ENCODE measurements at places on chromosomes 2 and 18.

GRCh38 chr2:95294579-95295250 lies 2.4 kb upstream of the KCNIP3 start:
- DNase-seq = no peak

DNA sequence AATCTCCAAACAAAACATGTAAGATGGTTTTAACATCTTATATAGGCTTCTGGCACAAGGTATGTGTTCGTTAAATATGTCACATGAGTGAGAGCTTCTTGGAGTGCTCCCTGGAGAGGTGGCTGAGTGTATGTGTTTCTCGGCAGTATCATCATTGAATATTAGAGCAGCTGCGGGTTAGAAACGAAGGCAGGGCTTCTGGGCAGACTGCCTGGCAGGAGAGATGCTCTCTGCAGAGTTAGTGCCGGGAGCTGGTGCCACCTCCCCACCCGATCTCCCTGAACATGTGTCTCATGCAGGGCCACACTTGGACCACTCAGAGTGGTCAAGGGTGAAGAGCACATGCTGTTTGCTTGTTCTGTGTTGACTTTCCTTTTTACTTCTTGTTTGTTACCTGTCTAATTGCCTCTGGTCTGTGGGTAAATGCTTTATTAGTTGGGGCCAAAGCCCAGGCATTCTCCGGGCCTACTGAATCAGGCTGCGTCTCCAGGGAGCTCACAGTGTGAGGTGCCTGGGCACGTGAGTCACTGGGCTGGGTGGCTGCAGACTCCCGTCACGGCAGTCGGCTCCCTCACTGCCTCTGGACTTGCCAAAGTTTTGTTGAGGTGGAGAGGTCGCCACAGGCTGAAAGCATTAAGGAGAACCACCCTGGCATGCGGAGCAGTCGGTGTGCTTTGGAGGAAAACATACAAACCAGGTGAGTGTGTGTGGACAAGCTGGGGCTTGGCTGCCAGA lies 246.6 kb downstream of the FHOD3 start:
- DNase-seq = no peak

DNA sequence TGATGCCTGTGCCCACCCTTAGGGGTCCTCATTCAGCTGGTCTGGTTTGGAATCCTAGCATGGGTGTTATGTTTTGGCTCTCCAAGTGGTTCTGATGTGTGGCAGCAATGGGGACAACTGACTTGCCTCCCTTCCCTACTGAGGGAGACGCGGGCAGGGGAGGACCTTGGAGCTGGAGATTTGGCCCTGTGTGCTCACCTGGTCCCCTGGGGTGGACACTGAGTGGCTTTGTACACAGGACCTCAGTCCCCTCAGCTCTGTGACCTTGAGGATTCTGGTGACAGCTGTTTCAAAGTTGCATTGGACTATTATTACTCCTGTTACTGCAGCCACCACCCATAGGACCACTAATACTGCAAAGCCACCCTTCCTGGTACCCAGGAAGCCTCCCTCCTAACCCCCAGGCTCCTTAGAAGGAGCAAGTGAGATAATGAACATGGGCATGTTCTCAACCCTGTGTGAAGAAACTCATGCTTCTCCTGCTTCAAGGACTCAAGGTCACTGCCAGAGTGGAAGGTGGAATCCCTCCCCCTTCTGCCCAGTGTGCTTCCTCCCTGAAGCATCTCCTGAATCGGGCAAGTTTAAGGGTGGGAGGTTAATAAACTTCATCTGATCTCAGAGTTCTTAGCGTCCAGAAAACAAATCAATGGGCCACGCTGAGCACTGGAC lies 26.5 kb downstream of the TMEM182 start:
- no peak for DNase-seq

DNA sequence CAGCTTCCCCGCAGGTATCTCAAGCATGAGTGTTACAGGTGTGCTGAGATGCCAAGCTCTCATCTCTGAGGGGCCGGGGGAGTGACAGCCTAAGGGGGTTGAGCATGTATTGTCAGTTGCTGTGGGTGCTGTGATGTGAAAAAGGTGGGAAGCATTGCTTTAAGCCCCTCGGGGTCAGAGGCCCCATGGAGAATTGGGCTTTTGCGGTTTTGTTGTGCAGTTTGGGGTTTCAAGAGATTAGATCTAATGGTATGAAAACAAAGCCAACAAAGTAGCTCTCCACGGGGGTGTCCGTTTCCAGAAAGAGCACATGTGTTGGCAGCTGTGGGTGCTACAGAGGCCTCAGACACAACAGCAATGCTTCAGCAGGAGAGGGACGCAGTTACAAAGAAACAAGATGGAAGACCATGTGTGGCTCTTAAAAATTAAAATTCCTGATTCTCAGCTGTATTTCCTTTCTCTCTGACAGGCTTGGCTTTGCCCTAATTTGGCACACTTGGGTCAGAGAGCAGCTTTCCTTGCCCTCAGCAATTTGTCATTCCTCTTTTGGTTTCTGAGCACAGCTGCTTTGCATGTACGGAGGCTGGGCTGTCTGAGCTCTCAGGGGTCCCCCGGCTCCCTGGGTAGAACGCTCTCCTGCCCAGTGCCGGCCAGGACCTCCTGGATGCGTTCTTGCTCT lies 69.9 kb downstream of the TMEM247 start:
- no peak for DNase-seq

DNA sequence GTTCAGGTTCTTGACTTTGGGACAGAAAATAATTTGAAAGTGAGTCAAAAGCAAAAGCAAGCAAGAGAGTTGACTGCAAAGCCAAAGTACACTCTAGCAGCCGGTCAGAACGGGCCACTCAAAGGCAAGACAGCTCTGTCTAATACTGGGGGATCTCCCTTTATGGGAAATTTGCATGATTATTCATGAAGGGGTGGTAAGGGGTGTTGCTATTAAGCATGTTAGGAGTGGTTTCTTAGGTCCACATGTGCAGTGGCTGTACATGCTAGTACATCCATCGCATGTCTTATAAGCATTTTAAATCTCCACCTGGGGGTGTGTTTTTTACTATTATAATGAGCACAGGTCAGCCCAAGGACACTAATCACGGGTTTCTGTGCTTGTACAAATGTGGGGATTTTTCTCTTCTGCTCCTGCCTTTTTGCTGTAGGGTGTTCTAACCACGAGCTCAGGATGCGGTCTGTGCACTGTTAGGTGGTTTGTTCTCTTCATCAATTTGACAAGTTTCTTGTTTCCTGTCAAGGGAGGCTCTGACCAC lies 60.2 kb upstream of the SPP2 start:
- peak; percentile 28 for DNase-seq

DNA sequence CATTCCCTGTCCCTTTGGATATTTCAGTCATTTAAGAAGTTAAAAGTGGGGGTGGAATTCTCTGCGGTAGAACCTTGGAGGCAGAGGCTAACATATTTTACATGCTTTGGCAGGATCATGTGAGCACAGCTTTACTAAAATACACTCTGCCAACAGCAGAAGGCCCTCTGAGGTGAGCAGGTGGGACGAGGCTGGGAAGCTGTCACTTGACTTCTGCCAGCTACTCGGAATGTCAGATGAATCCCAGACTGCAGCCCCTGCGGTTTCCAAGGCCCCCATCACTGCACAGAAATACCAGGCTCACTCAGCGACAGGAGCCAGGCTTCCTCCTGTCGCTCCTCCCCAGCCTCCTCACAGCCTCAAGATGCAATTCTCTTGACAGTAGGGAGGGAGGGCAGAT lies 220.9 kb upstream of the REV1 start:
- DNase-seq = no peak

GRCh38 chr2:232773815-232774214 lies 2.5 kb downstream of the KCNJ13 start:
- DNase-seq = no peak

- no peak for DNase-seq
Observed at GRCh38 chr2:15189216-15189615, 371.9 kb downstream of the NBAS start.

- no peak for DNase-seq
Observed at GRCh38 chr2:222864296-222864695, 3.5 kb downstream of the ACSL3 start.

DNA sequence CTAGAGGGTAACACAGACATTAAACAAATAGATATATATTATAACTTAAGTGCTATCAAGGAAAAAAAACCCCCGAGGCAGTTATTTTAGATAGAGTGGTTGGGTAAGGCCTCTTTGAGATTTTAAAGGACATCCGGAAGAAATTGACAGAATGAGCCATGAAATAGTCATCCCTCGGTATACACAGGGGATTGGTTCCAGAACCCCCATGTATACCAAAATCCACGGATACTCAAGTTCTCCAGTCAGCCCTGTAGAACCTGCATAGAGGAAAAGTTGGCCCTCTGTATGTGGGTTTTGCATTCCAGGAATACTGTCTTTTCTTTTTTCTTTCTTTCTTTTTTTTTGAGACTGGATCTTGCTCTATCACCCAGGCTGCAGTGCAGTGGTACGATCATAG lies 2.0 kb downstream of the DHX57 start:
- no peak for DNase-seq

- DNase-seq = no peak
Observed at GRCh38 chr2:23589739-23590138, 204.8 kb downstream of the KLHL29 start.

DNA sequence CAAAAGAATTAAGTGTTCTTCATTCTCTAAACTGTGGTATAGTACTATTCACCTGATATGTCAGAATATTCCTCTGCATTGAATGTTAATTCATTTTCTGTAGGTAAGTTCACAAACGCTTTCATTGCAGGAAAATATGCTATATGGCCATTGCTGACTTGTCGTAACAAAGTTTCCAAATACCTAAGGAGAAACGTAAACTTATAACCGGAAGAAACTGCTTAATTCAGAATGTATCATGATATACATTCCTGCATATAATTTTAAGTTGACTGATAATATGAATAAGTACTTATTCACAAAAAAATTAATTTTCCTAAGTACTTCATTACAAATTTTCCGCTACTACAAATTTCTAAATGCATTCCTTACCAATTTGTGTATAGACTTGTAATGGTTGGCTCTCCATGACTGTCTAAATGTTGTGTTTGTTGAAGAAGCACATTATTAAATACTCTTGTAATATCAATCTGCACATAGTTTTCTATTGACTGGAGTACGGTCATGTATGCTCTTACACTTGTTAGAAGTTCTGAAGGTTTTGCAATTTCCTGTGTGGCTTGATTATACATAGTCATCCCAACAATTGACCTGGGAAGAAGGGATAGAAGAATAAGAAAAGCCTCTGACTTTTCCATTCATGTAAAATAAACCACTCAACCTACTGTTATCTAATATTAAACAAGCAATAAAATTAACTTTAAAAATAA lies 85.4 kb downstream of the NCKAP1 start:
- no peak for DNase-seq

DNA sequence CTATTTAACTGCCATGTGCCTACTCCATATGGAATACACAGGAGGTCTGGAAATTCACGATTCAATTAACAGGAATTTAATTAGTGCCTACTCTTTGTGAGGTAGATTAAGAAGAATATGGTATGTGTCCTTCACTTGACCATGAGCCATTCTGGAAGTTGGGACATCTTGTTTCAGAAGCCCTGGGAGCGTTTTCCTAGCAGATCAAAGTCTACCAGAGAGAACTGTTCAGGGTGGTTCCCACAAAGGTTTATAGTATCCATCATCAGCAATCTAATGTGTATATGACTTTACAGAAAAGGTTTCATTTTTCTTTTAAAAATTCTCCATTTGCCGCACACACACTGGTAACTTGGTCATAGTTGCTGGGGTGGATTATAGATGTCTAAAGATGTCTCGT lies 159.1 kb downstream of the LRRTM1 start:
- no peak for DNase-seq

DNA sequence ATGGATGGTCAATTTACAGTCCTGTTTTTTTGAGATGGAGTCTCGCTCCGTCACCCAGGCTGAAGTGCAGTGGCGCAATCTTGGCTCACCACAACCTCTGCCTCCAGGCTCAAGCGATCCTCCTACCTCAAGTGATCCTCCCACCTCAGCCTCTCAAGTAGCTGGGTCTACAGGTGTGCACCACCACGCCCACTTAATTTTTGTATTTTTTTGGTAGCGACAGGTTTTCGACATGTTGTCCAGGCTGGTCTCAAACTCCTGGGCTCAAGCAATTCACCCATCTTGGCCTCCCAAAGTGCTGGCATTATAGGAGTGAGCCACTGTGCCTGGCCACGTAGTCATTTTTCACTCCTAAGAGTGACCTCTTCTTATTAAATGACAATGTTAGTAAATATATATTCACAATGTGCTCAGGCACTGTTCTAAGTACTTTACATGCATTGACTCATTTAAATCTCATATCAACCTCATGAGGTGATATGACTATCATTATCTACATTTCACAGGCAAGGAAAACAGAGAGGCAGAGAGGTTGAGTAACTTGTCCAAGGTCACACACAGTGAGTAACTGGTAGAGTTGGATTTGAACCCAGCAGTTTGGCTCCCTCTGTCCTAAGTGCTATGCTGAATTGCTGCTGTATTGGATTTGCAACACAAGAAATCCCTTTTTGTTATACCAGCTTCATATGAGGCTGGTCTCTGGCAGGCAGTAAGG lies 5.6 kb upstream of the DIS3L2 start:
- no peak for DNase-seq

DNA sequence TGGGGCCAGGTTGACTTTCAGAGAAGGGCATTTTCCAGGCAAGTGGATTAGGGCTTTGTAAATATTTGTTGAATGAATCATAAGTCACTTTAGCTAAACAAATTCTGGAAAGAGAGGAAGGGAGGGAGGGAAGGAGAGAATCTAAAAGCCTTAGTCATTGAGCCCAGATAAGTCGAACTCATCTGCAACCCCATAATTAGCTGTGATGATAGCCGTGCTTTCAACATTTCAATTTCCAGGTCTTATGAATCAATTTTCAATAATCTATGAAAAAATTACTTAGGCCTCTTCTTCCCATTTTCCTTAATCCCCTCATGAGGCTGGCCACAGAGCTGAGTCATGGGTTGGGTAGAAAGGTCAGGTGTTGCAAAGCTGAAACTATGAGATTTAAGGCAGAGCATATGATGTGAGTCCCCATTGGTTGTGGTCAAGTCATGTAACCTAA lies 111.9 kb upstream of the MAPRE2 start:
- no peak for DNase-seq

DNA sequence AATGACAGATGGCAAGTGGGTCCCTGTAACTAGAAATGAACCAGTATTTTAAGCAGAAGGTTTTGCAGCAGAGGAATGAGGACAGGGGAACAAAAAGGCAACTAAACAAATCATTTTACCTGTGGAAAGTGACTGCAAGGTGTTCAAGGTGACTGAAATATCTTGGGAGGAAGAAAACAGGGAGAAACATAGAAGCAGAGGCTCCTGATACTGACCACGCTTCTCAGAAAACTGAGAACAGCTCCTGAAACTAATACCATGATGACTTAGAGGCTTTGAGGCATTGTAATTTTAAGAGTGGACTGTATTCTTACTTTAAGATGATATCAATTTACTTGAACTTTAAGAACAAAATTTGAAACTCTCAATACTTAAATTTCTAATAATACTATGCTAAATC lies at the start of gene DYTN:
Gene DYTN (minus strand): TSS at position 101 of the 400 bp plus-strand sequence. CDS start 117 bp downstream, outside the sequence.
- no peak for DNase-seq

GRCh38 chr2:190119257-190119656 lies 56.7 kb upstream of the MSTN start:
- DNase-seq = peak; percentile 3

- DNase-seq = no peak
Observed at GRCh38 chr2:153373510-153374279, 104.9 kb downstream of the RPRM start.

All from stimulated activated CD4-positive, alpha-beta T cell treated with anti-CD3 and anti-CD28 coated beads, Interleukin-4, amount 100 ng/mL, for 24 hours (primary cell).